ENCODE measurements at places on chromosomes 12 and 14.
A peak's percentile ranks its signal among the peaks of the same experiment; 100 is the strongest.

DNA sequence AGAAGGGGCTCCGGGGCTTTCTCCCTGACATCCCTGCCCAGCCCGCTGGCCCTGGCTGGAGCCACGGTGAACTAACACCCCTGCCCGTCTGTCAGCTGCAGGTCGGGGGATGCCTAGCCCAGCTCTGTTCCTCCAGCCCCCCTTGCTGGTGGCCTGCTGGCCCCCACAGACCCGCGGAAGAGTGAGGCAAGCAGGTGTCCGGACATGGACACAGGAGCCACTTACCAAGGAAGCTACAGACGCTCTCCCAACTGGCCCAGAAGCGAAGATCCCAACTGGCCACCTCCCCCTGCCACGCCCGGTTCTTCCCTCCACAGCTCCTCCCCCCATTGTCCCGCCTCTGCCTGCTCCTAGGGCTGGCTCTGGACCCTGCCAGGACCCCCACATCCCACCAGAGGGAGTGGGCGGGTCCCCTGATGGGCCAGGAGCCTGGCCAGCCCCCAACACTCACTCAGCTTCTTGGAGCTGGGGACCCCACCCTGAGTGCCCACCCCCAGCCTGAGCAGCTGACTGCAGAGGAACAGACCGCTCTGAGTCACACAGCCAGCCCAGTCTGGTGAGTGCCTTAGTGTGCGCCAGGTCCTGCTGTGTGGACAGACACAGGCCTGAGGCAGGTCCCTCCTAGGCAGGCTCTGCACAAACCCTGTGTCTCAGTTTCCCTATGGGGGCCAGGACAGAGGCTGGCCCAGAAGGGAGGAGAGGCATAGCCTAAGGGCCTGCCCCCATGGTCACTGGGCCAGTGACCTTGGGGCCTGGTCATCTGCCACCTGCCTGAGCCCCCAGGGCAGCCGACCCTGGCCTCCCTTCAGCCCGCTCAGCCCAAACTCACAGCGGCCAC, 7.7 kb downstream of the AHNAK2 start:
- peak; percentile 87 for DNase-seq

- no peak for DNase-seq
These were observed 499 bp upstream of the PRKAG1 start for GRCh38 chr12:49019120-49019430.

GRCh38 chr14:76421662-76422061, 45.7 kb downstream of the ESRRB start:
- DNase-seq, result no peak

DNA sequence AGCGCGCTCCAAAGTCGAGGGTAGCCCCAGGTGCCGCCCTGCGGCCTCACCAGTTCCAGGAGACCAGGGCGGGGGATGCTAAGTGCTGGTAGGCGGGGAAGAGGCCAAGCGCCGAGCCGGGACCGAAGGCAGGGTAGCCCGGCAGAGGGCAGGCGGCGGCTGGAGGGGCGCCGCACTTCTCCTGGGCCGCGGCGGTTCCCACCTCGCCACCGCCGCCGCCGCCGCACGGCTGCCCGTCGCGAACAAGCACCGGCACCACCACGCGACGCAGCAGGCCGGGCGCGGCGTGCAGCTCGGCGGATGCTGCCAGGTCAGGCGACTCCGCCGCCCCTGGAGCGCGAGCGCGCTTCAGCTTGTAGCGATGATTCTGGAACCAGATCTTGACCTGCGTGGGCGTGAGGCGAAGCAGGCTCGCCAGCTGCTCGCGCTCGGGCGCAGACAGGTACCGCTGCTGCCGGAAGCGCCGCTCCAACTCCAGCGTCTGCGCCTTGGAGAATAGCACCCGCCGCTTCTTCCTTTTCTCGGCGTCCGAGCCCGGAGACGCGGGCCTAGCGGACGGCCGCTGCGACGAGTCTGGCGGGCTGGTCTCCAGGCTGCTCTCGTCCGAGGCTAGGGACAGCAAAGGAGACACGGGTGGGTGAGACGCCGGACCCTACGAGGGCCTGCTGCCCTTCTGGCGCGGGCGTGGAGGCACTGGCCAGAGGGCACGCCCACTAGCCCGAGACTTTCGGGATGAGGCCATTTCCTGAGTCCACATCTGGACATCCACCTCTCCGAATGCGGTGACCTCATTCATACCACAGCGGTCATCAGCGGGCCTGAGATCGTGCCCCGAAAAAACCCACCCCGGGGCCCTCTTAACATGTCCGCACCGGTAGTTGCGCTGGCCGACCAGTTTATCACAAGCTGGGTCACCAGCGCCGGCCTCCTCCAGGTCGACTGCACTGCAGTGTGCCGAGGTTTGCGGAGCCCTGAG, 1.3 kb downstream of the NKX2-8 start:
- DNase-seq, result peak; percentile 19
